Liver (tissue), 10 donors: ENCODE measurements at places on chromosomes 2 and 18.

- DNase-seq = no peak
These were observed 25.3 kb downstream of the FSHR start for GRCh38 chr2:49129034-49129433.

DNA sequence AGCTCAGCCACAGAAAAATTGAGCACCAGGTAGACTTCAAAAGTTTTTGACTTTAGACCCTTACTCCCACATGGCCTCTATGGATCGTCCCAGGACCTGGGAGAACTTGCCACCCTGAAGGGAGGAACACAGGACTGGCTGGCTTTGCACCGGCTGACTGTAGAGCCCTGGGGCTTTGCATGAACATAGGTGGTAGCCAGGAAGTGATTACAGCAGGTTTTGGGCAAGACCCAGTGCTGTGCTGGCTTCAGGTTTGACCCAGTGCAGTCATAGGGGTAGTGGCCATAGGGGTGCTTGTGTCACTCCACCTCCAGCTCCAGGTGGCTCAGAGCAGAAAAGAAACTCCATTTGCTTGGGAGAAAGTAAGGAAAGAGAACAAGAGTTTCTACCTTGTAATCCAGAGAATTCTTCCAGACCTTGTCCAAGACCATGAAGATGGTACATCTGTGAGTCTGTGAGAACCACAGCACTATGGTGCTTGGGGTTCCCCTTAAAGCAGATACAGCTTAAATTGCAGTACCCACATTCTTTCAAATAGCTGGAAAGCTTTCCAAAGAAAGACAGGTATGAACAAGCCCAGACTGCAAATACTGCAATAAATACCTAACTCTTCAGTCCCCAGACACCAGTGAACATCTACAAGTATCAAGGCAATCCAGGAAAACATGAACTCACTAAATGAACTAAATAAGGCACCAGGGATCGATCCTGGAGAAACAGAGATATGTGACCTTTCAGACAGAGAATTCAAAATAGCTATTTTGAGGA is 13.0 kb upstream of the SESTD1 start:
- no peak for DNase-seq

DNA sequence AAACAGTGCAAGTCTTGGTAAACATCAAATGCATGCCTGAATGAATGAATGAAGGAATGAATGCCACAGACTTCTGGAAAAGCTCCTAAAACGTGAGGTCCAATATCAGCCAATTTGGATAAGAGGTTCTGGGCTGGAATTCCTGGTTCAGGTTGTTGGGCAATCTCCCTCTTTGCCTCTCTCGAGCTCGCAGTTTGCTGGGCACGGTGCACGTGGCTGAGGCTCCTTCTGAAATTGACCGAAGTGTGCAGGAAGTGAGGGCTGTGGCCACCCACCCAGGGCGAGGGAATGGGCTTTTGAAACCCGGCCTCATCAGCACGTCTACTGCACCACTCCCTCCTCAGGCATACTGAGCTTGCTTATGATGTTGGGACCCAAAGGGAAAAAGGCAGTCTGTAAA is 288.8 kb upstream of the HS6ST1 start:
- DNase-seq = no peak

GRCh38 chr2:27720004-27720551 is 51.4 kb upstream of the MRPL33 start:
- no peak for DNase-seq

- DNase-seq = no peak
These were observed 16.5 kb downstream of the PASK start for GRCh38 chr2:241132538-241133435.

- no peak for DNase-seq
These were observed 11.3 kb downstream of the GFPT1 start for GRCh38 chr2:69375494-69376353.

GRCh38 chr2:29841386-29842004 is 79.9 kb downstream of the ALK start:
- DNase-seq = no peak

- DNase-seq = no peak
These were observed 120.1 kb downstream of the HIBCH start for GRCh38 chr2:190199530-190199929.

DNA sequence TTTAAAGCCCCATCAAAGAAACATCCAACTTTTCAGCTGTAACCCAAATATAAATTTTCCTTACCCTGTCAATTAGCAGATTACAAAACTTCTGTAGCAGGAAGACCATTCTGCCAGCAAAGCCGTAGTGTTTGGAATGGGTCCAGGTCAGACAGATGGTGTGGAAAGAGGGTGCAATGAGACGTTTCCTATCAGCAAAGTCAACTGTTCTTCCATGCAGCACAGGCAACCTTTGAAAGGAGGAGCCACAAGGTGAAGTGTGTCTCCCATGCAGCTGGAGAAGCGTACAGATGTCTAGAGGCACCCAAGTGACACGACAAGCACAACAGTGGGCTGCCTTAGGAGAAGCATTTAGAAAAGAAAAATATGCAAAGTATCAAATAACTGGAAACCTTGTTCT is 83.7 kb downstream of the SP3 start:
- DNase-seq = no peak

GRCh38 chr18:332721-333510 is 65.1 kb upstream of the THOC1 start:
- DNase-seq = no peak

GRCh38 chr2:150358468-150358807 is 129.0 kb downstream of the RND3 start:
- no peak for DNase-seq

- no peak for DNase-seq
These were observed 95.2 kb downstream of the EPB41L5 start for GRCh38 chr2:120108049-120108448.

DNA sequence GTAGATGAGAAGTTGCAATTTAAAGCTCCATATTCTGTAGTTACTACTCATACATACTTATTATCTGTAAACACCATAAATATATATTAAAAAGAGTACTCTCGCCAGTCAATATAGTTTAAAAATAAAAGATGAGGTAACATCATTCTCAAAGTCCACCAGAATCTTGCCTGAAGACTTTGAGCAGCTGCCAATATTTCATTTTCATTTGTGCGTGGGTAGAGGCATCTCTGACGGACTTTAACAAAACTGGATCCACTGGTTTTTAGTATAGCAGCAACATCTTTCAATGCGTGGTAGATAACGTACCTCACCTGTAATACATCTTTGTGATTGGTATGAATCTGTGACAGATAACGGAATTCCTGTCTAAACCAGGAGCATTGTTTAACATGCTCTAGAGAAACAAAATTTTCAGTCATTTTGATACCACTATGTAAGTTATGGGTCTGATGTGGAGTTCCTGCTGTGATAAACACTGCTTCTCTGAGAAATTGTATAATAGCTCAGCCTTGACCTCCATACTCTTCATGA is 45.0 kb downstream of the WDR75 start:
- DNase-seq = no peak

- no peak for DNase-seq
These were observed 20.6 kb downstream of the KCMF1 start for GRCh38 chr2:84991404-84992160.

DNA sequence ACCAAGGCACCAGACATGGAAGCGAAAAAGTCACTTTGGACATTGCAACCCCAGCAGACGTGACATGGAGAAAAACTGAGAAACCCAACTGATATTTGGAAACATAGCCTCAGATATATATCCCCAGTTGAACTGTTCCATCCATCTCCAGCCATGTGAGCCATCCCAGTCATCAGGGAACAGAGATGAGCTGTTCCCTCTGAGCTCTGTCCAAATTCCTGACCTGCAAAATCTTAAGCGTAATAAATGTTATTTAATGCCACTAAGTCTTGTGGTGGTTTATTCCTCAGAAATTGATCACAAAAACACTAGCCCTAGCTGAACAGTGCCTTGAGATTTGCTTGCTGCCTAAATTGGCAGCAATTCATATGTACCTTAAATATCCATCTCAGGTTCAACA is 182.8 kb downstream of the NRP2 start:
- DNase-seq = no peak

DNA sequence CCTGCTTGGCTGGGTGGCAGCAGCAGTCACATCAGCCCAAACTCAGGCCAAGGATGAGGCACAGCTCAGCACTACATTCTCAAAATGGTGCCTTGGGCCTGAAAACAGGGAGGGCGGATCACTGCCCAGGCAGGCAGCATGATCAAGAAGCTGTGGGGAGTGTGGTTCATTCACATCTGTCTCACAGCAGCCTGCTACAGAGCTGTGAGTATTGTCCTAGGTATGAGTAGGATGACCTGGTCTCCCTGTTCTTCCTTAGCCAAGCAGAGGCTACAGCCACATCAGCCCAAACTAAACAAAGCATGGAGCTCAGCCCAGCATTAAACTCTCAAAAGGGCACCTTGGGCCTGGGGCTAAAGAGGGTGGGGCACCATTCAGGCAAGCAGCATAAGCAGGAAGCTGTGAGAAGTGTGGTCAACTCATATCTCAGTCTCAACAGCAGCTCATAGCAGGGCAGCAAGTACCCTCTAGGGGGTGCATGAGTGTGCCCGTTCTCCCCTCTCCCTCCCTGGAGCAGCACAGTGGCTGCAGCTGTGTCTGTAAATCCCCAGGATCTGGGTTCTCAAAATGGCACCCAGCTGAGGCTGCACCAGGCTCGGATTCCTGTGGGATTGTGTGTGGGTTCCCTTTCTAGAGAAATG is 139.6 kb downstream of the TRABD2A start:
- DNase-seq = no peak

GRCh38 chr18:75029481-75029880 is 179.5 kb downstream of the PTGR3 start:
- no peak for DNase-seq

- DNase-seq = no peak
These were observed 977.6 kb downstream of the SUCLG1 start for GRCh38 chr2:83481436-83481835.

GRCh38 chr2:122080316-122080715 is 324.9 kb downstream of the TSN start:
- no peak for DNase-seq

- no peak for DNase-seq
These were observed 332.4 kb upstream of the KYNU start for GRCh38 chr2:142545036-142545435.
